DMS153 (cell line): ENCODE measurements at places on chromosomes 12 and 14.

DNA sequence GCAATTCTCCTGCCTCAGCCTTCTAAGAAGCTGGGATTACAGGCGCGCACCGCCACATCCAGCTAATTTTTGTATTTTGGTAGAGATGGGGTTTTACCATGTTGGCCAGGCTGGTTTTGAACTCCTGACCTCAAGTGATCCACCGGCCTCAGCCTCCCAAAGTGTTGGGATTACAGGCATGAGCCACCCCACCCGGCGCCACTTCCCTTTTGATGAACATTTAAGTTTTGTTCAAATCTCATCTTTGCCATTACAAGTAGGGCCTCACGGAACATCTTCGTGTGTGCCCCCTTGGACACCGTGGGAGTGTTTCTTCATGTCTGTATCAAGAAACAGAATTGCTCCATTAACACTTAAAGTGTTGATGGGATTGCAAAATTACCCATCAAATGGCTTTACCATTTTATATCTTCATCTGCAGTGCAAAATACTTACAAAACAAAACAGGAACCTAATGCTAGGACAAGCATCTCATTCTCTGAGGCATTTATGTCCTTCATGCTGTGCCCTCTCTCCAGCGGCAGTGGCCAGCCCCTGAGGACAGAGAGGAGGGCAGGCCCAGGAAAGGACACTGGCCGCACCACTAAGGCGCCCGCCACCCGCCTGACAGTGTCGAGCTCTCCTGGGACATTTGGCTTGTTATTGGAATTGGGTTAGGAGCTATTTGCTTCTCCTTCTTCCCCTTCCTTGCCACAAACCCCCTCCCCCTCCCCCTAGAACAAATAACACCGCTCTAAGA lies 61.7 kb downstream of the RFX4 start:
- no peak for DNase-seq

- no peak for DNase-seq
Measured at GRCh38 chr14:49363821-49364751, 222.1 kb downstream of the RPS29 start.

DNA sequence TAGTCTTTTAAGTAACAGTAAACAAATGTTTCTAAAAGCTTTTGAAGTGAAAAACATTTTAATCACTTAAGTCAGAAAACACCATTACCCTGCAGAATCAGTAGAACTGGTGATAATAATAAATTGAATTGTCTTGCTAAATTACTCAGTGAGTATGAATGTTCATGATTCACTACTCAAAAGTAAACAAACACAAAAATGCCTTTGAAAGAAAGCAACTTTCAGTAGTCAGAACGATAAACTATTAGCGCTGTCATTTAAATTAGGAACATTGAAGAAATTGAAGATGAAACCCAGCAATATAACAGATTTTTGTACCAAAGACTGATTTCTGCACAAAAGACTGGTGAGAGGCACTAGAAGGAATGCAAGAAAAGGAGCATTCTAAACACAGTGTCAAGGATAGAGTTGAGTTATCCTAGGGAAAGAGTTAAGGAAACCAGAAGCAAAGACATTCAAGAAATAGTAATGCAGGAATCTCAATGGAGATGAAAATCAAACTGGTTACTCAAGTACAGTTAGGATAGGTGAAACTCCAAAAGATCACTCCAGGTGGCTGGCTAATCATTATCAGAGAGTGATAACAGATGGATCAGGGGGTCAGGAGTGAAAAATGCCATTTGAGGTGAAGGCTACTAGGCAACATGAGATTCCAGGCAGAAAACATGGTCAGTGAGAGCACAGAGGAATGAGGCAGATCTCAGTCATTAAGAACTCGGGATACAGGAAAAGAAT lies 77.4 kb upstream of the ALG10 start:
- no peak for DNase-seq

DNA sequence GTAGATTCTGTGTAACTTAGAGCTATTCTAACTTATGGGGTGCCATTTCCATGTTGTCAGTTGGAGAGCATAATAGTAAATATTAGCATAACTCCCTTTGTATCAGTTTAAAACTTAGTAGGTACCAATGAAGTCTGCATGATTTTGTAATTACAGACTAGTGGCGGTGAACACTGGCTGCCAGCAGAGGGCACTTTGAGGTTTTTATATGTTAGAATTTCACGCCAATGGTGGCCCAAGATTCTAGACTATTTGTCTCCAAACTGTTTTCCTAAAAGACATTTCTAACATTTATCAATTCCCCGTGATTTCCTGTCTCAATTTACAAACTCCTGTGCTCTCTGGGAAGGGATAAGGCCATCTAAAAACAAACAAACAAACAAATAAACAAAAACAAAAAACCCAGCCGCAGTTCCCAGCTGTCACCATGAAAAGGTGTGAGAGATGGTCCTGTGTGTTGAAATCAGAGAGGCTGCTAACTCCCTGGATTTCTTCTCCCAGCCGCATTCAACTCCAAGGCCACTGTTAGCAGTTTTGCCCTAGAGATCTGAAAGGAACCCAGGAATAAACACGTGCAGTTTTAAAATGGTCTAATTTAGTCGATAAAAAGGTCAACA lies 57.6 kb downstream of the BRMS1L start:
- no peak for DNase-seq

- DNase-seq, result no peak
Measured at GRCh38 chr12:67921286-67921685, 68.0 kb upstream of the IFNG-AS1 start.

DNA sequence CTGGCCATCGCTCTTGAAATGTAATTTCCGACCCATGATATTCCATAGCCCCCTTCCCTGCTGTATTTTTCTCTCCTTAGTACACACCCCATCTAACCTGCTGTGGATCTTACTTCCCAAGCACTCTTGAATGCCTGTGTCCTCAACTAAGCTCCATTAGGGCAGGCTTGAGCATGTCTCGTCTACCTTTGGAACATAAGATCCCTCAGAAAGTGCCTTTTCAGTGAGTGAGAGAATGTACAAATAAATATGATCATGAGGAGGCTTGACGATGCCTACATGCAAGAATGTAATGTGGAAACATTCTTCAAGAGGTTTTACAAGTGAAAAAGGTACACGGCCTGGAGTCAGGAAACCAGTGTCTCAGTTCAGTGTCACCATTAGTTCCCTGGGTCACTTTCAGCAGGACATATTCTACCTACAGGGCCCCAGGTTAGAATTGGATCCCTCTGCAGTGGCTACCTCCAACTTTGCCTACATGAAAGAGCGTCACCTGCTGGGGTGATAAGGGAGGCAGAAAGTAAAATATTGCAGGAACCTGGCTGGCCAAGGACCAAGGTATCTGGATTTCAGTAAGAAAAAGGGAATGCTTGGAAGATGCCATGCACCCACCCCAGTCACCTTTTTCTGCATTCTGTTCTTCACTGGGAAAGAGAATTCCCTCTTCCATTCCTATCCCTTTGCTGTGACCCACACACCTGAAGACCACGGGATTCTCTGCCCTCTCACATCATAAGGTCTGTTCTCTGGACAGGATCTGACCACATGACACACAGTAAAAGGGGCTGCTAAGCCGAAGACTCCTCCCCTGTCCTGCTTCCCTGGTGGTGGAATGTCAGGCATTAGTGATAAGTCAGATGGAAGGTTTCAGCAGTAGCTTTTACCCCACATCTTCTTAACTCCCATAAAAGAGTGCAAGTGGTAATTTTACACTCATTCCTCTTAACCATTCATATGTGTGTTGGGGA lies 24.6 kb upstream of the SERPINA1 start:
- no peak for DNase-seq

- no peak for DNase-seq
Measured at GRCh38 chr12:125289970-125290369, 224.7 kb downstream of the AACS start.

DNA sequence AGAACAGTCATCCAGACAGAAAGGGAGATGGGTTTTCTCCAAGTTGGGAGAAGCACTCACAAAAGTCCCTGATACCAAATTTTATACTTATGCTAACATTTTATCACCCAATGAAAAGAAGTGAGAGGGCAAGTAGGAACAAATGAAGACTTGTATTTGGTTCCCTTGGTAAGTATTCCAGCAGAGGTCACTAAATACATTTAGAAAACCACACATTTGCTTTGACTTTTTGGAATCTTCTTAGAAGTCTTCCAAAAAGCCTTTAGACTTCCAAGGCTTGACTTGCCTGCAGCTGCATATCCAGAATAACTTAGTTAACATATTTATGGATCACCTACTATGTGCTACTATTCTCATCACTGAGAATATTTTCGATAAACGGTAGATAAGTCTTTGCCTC lies 3.1 kb upstream of the GYS2 start:
- DNase-seq, result peak; percentile 2

GRCh38 chr12:132638541-132639408 lies 20.2 kb downstream of the P2RX2 start:
- DNase-seq, result no peak

GRCh38 chr12:105744371-105745058 lies 394.2 kb downstream of the NUAK1 start:
- no peak for DNase-seq

DNA sequence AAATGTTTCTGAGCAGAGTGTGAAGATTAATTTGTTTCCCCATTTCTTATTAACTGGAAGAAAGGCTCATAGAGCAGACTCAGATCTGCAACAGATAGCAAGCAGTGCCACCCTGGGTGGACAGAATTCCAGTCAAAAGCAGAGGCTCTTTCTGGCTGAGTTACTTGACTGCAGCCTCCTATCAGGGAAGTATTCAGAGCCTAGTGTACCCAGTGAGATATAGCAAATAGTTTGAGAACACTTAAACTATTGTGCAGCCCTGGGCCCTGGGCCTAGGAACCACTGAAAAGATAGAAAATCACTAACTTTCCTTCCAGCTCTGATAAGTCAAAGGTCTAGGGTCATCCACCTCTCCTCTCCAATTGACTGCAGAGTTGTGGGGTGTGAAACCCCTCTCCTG lies 11.2 kb upstream of the AQP2 start:
- no peak for DNase-seq

DNA sequence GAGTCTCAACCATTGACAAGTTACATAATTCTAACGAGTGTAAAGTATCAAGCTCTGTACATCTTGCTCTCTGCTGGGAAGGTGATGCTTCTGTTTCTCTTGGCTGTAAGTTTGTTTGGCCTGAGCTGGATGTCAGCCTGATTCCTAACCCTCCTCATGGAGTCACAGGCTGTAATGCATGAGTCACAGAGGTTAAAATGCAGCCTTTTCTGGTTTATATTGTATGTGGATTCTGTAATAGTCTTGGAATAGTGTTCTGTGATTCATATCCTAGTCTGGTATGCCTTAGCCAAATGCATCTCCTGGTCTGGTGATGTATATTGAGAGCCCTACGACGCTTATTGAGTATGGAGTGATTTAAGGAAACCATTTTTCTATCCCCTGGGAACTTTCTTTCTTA lies 104.5 kb upstream of the FRMD6 start:
- DNase-seq, result no peak

DNA sequence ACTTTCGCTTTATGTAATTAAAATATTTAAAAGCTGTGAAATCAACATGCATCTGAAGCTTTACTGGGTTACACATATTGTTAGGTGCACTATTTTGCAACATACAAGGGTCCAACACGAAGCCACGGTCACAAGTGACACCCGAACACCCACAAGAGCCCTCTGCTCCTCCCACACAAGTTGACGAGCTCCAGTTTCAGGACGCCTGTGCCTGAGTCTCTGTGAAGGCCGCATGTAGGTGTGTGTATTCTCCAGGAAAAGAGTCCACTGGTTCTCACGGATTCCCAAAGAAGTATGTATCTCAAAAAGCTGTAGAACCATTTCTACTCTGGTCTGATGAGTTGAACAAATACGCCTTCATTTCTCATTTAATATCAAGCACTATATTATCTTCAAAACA lies 12.0 kb downstream of the SLC15A4 start:
- DNase-seq, result no peak

GRCh38 chr14:100441271-100441947 lies 118.3 kb downstream of the SLC25A47 start:
- no peak for DNase-seq

- no peak for DNase-seq
Measured at GRCh38 chr12:108302403-108303311, 36.5 kb downstream of the CMKLR1 start.

- DNase-seq, result peak; percentile 51
Measured at GRCh38 chr12:7937833-7938506, 2.0 kb upstream of the SLC2A3 start.

DNA sequence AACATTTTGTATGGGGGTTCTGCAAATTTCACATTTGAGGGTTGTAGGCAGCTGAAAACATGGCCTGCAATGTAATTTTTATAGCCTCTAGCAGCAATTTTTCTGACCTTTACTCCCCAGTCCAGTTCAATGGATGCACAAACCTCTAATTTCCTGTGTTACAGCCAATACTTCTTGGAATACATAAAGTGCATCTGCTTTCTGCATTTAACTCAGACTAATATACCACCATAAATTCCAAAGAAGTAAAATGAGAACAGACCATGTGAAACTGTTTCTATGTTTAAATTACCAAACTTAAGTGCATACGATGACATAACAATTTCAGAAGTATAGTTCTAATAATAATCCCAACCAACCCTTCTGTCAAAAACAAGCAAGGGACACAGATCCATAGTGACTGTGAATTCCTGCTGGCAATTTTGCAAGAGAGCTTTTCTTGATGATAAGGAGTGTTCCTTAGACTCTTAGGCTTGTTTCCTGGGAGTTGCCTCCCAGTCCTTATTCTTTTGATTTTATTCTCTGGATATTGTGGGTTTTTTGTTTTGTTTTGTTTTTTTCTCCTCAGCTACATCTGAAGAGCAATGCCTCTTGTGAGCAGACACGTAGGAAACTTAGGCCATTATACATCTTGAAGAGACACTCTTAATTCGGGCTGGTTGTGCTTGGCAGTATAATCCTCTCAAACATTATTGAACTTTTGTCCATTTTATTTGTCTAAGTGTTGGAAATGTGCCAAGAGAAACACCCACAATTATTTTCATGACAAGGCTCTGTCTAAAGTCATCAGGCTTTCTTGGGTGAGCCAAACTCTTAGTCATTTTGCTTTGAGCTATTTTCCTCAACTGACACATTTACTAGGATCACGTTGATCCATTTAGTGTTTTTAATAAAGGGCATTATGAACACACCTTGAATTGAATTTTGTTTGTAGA lies 51.3 kb upstream of the RERGL start:
- no peak for DNase-seq

DNA sequence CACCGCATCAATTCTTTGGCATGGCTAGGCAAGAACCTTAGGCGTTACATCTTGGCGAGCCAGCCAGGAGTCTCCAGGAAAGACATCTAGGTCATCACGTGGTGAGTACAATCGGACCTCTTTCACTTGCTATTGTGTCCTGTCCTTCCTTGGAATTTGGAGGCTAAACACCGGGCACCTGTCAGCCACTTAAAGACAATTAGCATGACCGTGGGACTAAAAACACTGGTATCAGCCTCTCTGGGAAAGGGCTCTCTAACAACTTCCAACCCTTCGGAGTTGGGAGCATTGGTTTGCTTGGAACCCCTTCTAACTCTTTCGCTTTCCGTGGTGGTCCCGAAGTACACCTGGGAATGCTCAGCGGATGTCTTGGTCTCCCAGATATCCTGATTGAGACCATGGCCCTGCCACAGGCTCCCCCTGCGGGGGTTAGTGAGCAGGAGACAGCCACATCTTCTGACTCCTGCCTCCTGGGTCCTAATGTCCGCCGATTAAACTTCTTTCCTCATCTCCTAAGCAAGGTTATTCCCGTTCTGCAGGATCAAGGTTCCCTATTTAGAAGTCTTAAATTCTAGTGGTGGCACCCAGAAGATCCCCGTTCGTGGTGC lies 971.7 kb downstream of the FSCB start:
- no peak for DNase-seq
